ENCODE measurements at places on chromosomes 11 and 22.

DNA sequence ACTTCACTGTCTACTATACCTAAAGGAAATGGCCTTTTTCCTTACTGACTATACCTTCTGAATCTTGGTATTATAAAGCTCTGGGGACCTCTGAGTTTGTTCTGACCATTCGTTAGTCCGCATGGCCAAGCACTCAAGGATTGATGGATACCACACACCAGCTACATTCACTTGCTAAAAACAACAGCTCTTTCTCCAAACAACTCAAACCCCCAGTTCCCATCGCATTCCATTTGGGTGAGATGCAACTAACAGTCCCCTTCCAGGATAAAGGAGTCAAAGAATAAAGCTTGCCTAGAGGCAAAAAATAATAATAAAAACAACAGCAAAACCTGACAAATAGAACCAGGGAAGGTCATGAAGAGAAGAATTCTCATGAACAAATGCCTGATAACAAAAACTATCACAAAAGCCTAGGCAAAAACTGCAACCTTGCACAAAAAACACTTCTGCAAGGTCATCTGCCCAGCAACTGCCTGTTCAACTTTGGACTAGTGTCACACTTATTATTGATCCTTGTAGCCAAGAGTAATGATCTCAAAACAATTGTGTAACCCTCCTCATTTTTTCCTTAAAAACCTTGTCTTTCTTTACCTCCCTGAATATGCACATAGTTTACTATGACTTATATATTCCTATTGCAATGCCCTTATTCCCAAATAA lies 139.0 kb upstream of the GUCY1A2 start:
- no peak for DNase-seq

GRCh38 chr11:77127235-77127911 lies 673 bp upstream of the MYO7A start:
- peak; percentile 9 for DNase-seq

GRCh38 chr11:115338476-115338875 lies 165.7 kb downstream of the CADM1 start:
- no peak for DNase-seq

- no peak for DNase-seq
Measured at GRCh38 chr11:96275801-96276594, 67.0 kb downstream of the MAML2 start.

DNA sequence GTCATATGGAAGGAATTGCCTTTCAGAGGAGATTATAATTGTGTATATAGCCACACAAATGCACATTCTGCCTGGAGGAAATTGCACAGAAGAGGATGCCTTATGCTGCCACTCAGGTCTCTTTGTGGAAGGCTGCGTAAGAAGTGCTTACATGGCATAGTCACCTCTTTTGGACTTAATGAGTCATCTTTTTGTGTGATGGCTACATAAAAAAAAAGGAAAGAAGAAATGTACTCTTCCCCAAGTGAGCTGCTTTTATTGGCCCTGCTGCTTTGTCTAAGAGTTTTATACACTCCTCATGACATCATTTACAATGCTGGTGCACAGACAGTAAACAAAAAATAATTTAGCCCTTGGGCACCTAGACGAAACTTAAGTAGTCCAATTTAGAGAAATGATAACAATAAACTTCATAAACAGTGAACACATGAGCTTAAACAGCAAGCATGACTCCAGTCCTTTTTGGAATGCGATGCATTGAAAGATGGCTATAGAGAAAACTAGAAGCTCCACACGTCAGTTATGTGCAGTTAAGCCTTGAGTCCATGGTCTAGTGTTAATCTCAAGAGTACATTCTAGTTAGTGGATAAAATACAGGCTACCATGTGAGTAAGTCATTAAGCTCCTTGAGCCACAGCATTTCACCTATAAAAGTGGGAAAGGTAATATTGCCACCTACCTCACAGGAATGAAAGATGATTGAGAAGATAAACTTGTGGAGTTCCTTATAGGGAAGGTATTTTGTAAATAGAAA lies 12.0 kb downstream of the CSTPP1 start:
- no peak for DNase-seq

DNA sequence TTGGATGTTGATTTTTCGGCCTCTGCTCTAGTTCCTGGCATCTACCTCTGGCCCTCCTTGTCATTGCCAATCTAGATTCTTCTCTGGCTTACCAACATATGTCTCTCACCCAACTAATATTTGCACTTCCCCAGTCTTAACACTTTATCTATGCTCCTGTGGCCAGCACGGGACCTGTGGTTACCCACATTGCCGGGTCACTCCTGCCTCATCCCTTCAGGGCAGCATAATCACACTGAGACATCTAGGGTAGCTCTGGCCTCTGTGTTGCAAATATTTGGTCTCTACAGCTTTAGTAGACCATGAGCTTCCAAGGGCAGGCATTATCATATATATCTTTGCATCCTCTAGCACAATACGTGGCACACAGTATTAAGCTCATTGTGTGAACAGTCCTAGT lies 182.0 kb upstream of the ARHGAP20 start:
- no peak for DNase-seq
